ENCODE measurements at places on chromosomes 7 and 10.
A peak's percentile ranks its signal among the peaks of the same experiment; 100 is the strongest.

DNA sequence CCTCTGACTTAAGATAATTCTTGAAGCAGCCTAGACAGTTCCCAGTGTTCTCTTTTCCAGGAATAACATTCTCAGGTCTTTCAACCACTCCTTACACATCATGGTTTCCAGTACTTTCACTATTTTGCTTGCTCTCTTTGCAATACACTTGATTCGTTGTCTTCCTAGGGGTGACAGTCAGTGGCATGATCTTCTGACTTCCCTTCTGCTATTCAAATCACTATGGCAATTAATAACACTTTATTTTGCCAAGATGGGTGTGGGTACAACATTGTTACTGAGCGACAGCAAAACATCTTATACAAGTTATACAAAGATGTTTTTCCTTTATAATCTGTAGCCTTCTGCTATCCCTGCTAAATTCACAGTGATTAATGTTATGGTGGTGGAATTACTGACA is 15.3 kb downstream of the ARL3 start:
- DNase-seq, result no peak

DNA sequence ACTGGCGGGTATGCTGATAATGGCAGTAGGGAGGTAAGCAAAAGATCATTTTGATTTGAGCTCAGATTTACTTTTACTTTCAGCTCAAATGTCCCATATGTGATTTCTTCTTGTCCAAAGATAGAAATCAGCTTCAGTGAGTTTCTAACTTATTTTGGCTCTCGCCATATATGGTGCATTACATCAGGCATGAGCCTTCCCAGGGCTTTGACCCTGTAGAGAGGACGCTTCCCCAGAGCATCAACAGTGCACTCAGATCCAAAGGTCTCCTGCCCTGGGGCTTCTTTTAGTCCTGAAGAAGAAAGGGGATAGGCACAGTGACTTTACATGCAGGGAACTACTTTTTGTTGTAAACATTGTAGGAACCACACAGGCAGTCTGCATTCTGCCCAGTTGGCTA is 128.6 kb upstream of the PDLIM1 start:
- DNase-seq, result no peak

DNA sequence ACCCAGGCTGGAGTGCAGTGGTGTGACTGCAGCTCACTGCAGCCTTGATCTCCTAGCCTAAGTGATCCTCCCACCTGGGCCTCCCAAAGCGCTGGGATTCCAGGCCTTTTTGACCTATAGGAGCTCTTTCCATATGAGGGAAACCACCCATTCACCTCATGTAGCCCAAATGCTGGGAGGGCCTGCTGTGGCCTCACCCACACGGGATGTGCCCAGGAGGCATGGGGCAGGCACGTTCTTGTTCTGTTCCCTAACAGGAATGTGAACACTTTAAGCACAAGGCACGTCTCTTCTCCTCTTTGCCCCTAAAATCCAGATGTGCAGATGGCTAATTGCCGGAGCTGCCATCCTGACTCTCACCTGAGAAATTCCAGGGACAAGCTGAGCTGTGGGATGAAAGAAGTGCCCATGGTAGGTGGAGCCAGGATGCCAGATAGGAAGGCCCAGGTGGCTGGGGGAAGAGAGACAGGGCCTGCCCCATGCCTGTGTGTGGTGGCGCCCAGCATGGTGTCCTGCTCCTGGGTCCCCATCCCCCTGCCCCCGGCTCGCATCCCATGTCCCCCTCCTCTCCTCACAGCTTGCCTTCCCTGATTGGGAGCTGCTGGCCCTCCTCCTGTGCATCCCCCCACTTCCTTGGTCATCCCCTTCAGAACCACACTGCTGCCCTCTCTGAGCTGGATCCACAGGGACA is 17.3 kb downstream of the CAMK2B start:
- DNase-seq, result no peak

DNA sequence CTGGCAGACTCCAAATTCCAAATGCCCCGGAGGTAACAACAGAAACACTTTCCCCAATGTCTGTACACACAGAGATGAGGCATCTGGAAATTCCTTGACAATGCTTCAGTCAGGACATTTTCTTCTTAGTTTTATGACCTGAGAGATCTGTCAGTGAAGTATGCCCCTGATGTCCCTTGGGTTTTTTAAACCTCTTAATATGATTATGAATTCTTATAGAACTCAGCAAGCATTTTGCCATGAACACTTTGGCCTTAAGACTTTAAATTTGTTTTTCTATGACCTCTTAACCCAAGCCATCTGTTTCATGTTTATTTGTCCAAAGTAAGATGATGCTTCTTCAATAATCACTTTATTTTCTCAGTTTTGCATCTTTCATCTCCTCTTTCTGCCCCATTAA is 1206.2 kb downstream of the GATA3 start:
- DNase-seq, result no peak

DNA sequence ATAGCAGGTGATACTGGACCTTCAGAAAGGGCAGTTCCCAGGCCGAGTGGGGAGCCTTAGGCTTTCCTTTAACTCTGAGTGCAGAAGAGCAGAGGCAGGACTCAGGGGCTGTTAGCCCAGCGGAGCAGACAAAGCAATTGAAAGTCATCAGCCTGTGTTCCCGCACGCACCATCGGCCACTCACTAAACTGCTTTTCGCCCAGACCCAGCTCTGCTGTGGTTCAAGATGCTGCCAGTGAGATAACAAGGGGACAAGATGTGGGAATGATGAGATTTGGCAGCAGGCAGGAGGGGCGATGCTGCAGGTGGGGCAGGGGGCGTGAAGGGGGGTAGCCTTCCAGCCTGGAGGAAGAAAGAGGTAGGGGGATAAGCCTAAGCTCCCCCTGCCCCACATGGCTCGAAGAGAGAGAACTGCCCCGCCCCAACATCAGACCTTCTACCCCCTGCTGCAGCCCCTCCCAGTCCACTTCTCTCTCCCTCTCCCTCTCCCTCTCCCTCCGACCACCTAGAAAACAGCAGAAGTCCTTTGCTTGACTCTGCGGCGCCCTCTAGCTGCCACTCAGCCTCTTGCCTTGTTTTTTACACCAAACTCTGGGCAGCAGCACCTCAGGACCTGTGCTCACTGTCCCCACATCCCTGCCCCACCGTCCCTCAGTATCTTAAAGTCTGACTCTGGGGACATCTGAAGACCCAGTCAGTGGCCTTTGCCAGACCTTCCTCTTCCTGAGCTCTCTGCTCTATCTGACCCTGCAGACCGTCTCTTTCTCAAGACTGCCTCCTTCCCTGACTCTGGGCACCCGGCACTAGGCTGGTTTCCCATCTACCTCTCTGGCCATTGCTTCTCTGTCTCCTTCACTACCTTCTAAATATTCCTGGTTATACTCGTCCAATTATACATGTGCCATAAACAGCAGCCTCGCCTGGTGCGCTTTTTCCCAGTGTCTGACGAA is 110.5 kb downstream of the C10orf105 start:
- DNase-seq, result peak; percentile 4

DNA sequence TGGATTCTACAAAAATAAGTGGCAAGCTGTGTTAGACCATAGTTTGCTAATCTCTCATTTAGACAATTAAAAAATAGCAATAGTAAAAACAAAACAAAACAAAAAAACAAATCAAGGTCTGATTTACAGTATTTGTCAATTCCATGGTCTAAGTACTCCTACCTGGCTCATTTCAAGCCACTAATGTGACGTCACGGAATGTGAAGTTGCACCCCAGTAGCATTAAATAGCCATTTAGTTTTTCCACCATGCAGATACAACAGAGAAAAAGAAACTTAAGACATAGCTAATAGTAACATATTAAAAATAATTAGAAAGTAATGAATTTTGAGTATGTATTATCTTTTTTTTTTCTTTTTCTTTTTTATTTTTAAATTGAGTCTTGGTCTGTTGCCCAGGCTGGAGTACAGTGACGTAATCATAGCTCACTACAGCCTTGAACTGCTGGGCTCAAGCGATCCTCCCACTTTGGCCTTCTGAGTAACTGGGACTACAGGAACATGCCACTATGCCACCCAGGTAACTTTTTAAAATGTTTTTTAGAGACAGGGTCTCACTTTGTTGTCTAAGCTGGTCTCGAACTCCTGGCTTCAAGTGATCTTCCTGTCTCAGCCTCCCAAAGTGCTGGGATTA is 101.2 kb downstream of the MKX start:
- no peak for DNase-seq

DNA sequence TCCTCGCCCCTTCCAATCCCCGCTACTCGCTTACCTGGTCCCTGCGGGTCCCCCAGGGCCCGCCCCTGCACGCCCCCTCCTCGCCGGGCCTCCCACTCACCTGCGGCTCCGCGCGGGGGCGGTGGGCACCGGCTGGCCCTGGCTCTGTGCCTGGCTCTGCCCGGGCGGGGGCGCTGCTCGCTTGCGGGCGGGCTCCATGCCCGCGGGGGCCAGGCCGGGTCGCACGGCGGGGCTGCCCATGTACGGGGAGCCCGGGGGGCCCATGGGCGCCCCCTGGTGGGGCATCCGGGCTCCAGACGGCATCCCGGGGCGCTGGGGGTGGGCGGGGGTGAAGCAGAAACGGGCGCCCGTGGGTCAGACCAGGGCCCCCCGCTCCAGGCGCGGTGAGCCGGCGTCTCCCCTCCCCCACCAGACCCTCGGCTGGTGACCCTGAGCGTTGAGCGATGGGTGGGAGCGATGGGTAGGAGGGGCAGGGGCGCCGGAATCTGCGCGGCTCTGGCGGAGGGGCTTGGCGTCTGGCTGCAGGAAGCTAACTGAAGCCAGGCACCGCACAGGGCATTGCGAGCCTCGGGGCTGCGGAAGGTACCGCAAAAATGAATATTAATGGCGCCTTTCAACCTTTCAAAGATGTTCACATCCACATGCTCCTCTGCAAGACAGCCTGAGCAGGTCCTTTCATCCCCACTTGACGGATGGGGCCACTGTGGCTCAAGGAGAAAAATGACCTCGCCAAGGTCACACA is 3.0 kb downstream of the SMARCD3 start:
- no peak for DNase-seq
